HCT116 (cell line): ENCODE measurements at places on chromosomes 2 and 18. TPM values are rescaled to one million over a fixed set of nuclear protein-coding genes. Genes with fewer than 3 reads are reported as not detected.

- H3K4me3 ChIP-seq, result no peak overlapping the region
- no peaks in the 10 kb centered on the region for H3K27me3 ChIP-seq
- H3K36me3 ChIP-seq, result no peaks in the 10 kb centered on the region
- no peak for DNase-seq
These were observed 58.8 kb upstream of the LRRTM1 start for GRCh38 chr2:80363330-80363729.

- H3K4me3 ChIP-seq, result no peak overlapping the region
- no peak for DNase-seq
- H3K36me3 ChIP-seq, result no peaks in the 10 kb centered on the region
- peaks cover 12% of the 10 kb centered on the region; the same call in 1 of the 2 replicates for H3K27me3 ChIP-seq
- no peak overlapping the region for H3K27ac ChIP-seq
These were observed 137.5 kb downstream of the SH3RF3 start for GRCh38 chr2:109266496-109266895.

DNA sequence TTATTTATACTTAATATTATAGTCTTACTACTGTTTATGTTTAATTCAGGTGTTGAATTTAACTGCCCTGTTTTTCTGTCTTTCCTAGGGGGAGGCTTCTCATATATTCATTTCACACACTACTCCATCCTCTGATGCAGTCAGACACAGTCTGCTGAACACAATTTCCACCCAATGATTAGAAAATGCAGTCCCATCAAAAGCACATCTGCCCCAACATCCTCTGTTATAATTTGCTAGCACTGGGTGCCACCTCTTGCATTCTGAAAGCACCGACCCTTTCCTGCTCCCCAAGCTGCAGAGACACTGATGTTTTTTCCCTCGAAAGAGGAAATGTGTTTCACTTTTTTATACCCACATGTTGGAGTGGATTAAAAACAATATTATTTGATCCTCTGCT is 474.7 kb downstream of the PID1 start:
- H3K4me3 ChIP-seq, result no peak overlapping the region
- H3K27ac ChIP-seq, result no peak overlapping the region
- no peak for DNase-seq
- H3K27me3 ChIP-seq, result no peaks in the 10 kb centered on the region
- H3K4me1 ChIP-seq, result no peaks in the 10 kb centered on the region

GRCh38 chr18:3115447-3116030 is 102.6 kb upstream of the LPIN2 start:
- no peaks in the 10 kb centered on the region for H3K27me3 ChIP-seq
- DNase-seq, result no peak
- H3K27ac ChIP-seq, result no peak overlapping the region
- H3K4me3 ChIP-seq, result no peak overlapping the region
- no peaks in the 10 kb centered on the region for H3K36me3 ChIP-seq

- no peak overlapping the region for H3K27ac ChIP-seq
- no peak overlapping the region for H3K4me3 ChIP-seq
- no peaks in the 10 kb centered on the region for H3K27me3 ChIP-seq
- no peaks in the 10 kb centered on the region for H3K4me1 ChIP-seq
These were observed 47.8 kb upstream of the REG3G start for GRCh38 chr2:78977661-78978145.

DNA sequence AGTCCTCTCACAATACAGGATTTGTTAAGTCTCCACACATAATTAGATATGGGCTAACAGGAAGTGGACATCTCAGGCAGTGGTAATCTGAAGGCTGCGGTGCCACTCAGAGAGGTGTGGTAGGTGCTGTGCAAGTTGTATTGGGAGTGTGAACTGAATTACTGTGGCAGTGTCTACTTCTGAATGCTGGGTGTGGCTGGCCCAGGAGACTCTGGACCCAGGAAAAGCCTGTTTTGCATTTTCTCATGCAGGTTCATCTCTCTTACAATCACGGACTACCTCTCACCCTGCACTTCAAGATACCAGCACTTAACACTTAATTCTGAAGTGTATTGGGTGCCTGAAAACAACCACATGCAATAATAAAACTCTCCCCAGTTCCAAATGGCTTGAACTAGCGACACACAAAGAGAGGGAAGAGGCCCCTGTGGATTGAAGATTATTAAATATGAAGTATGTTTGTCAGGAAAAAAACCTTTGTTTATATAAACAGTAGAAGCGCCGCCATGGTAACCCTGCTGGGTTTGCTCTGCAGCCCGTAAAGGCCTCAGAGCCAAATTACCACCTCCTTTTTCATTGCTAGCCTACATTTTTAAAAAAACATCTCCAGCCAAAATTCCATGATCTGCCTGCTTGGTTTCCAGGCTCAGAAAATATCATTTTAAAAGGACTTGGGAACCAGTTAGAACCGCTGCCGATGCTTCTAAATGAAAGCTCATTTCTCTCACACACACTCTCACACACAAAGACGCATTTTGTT is 77.5 kb downstream of the GFPT1 start:
- H3K4me3 ChIP-seq, result no peak overlapping the region
- H3K27ac ChIP-seq, result no peak overlapping the region
- no peaks in the 10 kb centered on the region for H3K36me3 ChIP-seq
- DNase-seq, result no peak
- no peaks in the 10 kb centered on the region for H3K27me3 ChIP-seq
- H3K4me1 ChIP-seq, result peaks cover 12% of the 10 kb centered on the region; the same call in 1 of the 2 replicates

GRCh38 chr2:85537600-85538506 is 1.1 kb upstream of the MAT2A start:
- no peaks in the 10 kb centered on the region for H3K27me3 ChIP-seq
- H3K4me1 ChIP-seq, result peaks cover 14% of the 10 kb centered on the region; the same call in 1 of the 2 replicates
- no peak for DNase-seq
- peak overlapping the region; percentile 84 for H3K4me3 ChIP-seq
- peak overlapping the region; percentile 99 for H3K27ac ChIP-seq
- peaks cover 32% of the 10 kb centered on the region for H3K36me3 ChIP-seq

DNA sequence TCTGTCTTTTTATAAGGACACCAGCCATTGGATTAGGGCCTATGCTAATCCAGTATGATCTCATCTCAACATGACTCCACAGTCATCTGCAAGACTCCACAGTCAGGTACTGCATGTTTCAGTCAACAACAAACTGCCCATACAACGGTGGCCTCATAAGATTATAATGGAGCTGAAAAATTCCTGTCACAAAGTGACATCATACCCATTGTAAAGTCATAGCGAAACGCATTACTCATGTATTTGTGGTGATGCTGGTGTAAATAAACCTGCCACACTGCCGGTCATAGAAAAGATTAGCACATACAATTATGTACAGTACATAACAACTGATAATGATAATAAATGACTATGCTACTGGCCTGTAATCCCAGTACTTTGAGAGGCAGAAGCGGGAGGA is 102.2 kb downstream of the TEX51 start:
- H3K27me3 ChIP-seq, result no peaks in the 10 kb centered on the region
- no peak overlapping the region for H3K27ac ChIP-seq
- no peaks in the 10 kb centered on the region for H3K4me1 ChIP-seq
- no peaks in the 10 kb centered on the region for H3K36me3 ChIP-seq
- no peak for DNase-seq

- no peak overlapping the region for H3K4me3 ChIP-seq
- H3K4me1 ChIP-seq, result no peaks in the 10 kb centered on the region
- H3K36me3 ChIP-seq, result no peaks in the 10 kb centered on the region
- no peak overlapping the region for H3K27ac ChIP-seq
- H3K27me3 ChIP-seq, result no peaks in the 10 kb centered on the region
These were observed 15.5 kb downstream of the MAP3K20 start for GRCh38 chr2:173090973-173091660.

- H3K27me3 ChIP-seq, result no peaks in the 10 kb centered on the region
- no peak overlapping the region for H3K27ac ChIP-seq
- no peak for DNase-seq
- H3K4me3 ChIP-seq, result no peak overlapping the region
- H3K36me3 ChIP-seq, result no peaks in the 10 kb centered on the region
These were observed 149.5 kb upstream of the ZFP36L2 start for GRCh38 chr2:43375746-43376522.

DNA sequence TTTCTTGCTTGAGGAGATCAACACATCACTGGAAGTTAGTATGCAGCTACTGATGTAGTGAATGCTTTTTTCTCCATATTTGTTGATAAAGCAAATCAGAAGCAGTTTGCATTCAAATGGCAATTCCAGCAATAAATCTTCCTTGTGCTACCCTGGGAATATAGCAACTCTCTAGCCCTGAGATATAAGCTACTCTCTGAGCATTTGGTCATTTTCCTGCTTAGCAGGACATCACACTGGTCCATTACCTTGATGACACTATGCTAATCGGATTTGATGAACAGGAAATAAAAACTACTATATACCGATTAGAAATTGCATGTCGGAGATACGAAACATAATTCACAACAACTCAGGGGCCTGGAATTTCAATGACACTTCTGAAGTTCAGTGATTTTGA is 152.7 kb downstream of the CBLN2 start:
- no peaks in the 10 kb centered on the region for H3K36me3 ChIP-seq
- DNase-seq, result no peak
- no peak overlapping the region for H3K27ac ChIP-seq
- H3K4me3 ChIP-seq, result no peak overlapping the region

GRCh38 chr2:177972782-177973181 is 99.8 kb downstream of the PDE11A start:
- H3K36me3 ChIP-seq, result no peaks in the 10 kb centered on the region
- no peak for DNase-seq
- H3K27me3 ChIP-seq, result no peaks in the 10 kb centered on the region
- no peak overlapping the region for H3K27ac ChIP-seq
- no peak overlapping the region for H3K4me3 ChIP-seq

DNA sequence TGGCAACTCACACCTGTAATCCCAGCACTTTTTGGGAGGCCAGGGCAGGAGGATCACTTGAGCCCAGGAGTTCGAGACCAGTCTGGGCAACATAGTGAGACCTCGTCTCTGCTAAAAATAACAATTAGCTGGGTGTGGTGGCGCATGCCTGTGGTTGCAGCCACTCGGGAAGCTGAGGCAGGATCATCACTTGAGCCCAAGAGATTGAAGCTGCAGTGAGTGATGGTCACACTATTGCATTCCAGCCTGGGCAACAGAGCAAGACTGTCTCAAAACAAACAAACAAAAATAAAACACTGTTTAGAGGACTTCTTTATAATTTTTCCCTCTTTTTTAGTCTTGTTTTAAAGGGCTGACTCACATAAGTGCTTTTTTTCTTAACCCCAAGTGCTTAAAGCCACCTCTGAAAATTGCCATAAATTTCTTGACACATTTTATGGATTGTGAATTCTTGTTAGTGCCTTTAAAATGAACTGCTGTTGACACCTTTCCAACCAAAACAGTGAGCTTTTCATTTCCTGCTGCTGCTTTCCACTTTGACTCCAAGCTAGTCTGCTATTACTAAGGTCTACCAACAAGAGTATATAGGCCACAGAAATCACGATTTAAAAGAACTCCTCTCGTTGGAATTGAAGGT is 41.7 kb downstream of the CYP20A1 start:
- peaks cover 32% of the 10 kb centered on the region for H3K4me1 ChIP-seq
- no peak overlapping the region for H3K4me3 ChIP-seq
- DNase-seq, result peak; percentile 22
- H3K36me3 ChIP-seq, result 0 out of 2 replicates have a peak, but pooled peaks cover 8% of the 10 kb centered on the region
- no peaks in the 10 kb centered on the region for H3K27me3 ChIP-seq
- peak overlapping the region; percentile 71 for H3K27ac ChIP-seq

GRCh38 chr2:83233781-83234180 is 1225.3 kb downstream of the SUCLG1 start:
- no peaks in the 10 kb centered on the region for H3K36me3 ChIP-seq
- H3K4me3 ChIP-seq, result no peak overlapping the region
- H3K27me3 ChIP-seq, result no peaks in the 10 kb centered on the region
- no peak for DNase-seq
- no peak overlapping the region for H3K27ac ChIP-seq

DNA sequence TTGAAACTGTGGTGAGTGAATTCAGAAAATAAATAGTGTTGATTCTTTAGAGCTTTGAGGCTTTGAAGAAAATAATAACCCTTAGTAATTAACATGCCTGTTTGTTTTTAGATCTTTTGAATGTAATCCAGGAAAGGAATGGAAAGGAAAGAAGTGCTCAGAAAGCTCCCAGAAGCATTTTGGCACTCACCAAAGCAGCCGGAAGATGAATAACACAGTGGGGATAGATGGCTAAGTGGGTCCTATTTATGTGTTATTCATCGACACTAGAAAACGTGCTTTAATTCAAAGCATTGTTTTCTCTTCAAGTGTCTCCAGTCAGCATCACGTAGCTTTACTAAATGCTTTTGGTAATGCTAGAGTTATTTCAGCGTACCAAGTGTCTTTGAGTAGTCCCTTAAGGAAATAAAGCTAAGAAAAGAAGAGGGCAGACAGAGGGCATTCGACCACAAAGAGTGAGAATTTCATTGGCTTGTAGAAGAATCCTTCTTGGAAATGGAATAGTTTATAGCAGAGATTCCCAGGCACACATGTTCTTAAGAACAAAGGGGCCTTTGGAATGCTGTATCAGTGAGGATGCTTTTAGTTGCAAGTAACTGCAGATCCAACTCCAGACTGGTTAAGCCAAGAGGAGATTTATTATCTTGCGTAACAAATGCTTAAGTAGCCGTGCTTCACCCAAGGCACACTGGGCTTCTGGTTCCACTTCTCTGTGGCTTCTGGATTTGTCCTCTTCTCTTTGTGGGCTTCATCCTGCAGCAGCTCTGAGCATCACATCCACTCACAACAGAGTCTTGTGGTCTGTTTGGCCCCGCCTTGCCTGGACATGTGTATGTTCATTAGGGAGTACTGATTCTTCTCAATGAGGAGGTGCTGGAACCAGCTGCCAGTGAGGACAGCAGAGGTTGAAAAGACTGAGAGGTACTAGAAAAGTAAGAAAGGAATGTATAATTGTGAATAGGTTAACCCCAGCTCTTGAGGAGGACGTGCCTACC is 63.6 kb upstream of the LTBP1 start:
- H3K4me3 ChIP-seq, result no peak overlapping the region
- H3K36me3 ChIP-seq, result no peaks in the 10 kb centered on the region
- H3K27ac ChIP-seq, result no peak overlapping the region

DNA sequence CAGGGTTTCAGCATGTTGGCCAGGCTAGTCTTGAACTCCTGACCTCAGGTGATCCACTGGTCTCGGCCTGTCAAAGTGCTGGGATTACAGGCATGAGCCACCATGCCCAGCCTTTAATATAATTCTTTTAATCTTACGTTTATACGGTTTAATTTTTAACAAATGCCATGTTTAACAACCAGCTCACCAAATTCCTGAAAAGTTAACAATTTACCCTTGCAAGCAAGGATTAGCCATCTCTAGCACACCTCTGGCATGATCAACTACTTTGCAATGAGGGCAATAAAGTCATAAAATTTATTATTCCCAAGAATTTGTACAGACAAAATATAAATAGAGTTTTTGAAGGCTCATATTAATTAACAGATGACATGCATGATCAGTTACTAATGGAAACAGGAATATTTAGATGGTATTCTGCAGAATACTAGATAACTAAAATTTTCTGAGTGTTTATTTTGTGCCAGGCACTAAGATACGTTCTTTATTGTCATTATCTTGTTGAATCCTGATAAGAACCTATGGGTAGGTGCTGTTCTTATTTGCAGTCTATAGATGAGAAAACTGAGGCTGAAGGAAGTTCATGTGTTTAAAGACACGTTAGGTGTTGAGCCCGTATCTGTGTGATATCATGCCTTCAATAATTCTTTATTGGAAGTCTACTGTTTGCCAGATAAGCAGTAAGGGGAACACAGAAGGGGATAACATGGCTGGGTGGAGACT is 190.1 kb downstream of the CDCA7 start:
- no peaks in the 10 kb centered on the region for H3K4me1 ChIP-seq
- no peak overlapping the region for H3K27ac ChIP-seq
- no peak for DNase-seq

PLEK gene
- total RNA-seq, result 0.22 TPM

SERPINB10 gene
- not detected for total RNA-seq

NFE2L2 gene
- 106 TPM for total RNA-seq

DCDC2C gene
- total RNA-seq, result not detected

C2orf81 gene
- total RNA-seq, result 6.5 TPM

DYSF gene
- 0.89 TPM for total RNA-seq
